ENCODE measurements at places on chromosomes 12 and 14. TPM values are rescaled to one million over a fixed set of nuclear protein-coding genes. Genes with fewer than 3 reads are reported as not detected.

DNA sequence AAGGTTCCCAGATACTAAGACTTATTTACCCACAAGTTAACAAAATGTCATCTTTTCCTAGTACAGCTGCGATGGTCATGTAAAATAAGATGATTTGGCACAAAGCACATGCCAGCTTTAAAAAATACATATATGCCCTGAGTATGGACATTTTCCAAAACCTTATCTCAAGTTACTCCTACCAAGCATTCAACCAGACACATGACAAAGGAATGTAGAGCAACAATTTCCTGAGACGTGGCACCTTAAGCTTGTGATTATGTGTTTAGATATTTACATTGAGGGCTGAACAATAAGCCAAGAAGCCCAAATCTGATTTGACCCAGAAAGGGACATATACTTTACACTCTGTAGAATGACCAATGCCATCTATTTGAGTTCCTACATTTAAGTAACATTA, 24.5 kb upstream of the OVCH1 start:
- H3K36me3 ChIP-seq: no peaks in the 10 kb centered on the region
- H3K27ac ChIP-seq: no peak overlapping the region
- no peak for DNase-seq
- H3K27me3 ChIP-seq: no peaks in the 10 kb centered on the region
- no peaks in the 10 kb centered on the region for H3K4me1 ChIP-seq

SLC16A7 gene
- total RNA-seq: 23.7 TPM

DNA sequence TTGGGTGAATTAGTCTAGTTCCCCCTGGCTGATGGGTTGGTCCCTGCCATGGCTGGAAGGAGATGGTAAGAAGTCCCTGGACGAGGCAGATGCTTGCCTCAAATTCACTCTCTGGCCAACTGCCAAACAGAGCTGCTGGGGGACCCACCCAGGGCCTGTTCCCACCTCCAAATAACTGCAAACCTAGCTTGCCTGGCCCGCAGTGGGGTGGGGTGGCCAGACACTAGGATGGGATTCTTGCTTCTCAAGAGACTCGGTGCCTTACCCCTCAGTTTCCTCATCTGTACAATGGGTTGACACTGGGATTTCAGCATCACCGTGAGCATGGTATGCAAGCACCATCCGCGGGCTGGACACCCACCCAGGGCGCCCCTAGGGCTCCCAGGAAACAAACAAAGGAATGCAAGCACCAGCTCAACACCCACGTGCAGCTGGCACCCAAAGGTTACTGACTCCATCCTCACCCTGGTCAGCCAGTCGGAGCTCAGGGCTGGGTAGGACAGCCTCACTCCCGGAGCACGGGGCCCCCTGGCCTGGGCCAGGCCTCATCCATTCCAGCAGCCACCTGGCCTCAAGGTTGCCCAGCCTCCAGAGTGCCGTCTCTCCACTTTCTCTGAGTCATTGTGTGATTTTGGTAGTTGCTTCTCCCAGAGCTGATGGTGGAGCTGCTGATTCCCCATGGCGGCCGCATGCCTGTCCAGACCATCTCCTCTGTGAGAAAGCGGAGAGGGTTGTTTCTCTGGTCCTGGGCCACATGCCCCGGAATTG, 205.2 kb upstream of the RTL1 start:
- H3K27ac ChIP-seq: no peak overlapping the region
- no peak overlapping the region for H3K4me3 ChIP-seq
- H3K36me3 ChIP-seq: no peaks in the 10 kb centered on the region
- H3K27me3 ChIP-seq: no peaks in the 10 kb centered on the region

INSM2 gene
- not detected for total RNA-seq

DNA sequence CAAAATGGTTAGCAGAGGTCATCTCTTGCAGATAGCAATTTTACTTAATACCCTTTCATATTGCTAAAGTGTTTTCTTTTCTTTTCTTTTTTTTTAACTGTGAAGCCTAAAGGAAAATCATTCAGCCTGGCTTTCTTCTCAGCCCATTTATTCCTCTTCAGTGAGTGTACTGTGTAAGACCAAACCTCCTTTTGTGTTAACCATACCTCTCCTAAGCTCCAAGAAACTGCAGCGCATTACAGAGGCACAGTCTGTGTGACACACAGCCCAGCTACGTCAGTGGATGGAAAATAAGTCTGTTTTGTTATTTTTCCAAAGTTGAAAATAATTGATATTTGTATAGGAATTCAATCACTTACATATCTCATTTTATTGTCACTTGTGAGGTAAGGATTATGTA, 21.7 kb downstream of the DCAF5 start:
- no peak overlapping the region for H3K4me3 ChIP-seq
- no peak overlapping the region for H3K27ac ChIP-seq
- no peak for DNase-seq
- H3K4me1 ChIP-seq: peaks cover 17% of the 10 kb centered on the region
- no peaks in the 10 kb centered on the region for H3K36me3 ChIP-seq

DNA sequence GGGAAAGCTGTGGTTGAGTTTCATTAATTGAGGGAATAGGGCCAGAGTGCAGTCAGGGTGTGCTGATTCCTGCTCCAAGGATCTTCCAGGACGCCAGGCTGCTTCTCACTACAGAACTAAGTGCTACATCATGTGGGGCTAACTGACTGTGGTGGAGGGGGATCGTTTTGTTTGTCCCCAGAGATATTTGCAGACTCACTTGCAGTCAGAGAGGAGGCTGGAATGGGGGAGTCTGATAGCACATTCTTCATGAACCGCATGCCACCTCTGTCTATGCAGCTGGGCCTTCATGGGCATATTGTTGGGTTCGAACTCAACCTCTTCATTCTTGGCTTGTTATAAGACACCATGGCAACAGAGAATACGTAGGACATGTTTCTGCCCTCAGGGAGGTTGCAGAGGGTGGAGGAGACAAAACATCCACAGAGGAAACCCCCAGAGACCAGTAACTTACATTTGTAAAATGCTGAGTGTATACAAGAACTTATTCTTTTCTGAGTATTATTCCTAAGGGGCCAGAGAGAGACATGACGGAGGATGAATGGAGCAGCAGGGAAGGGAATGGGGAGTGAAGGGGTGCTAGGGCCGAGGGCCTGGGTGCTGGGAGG, 13.0 kb downstream of the KRT7 start:
- no peaks in the 10 kb centered on the region for H3K36me3 ChIP-seq
- H3K27ac ChIP-seq: no peak overlapping the region
- no peak for DNase-seq
- no peak overlapping the region for H3K4me3 ChIP-seq
- H3K4me1 ChIP-seq: peaks cover 27% of the 10 kb centered on the region

Measured in CD4-positive, alpha-beta T cell (primary cell).